ENCODE measurements at places on chromosomes 6 and 20. TPM values are rescaled to one million over a fixed set of nuclear protein-coding genes. Genes with fewer than 3 reads are reported as not detected.

Gene AVP
- 0.96 TPM for total RNA-seq

DNA sequence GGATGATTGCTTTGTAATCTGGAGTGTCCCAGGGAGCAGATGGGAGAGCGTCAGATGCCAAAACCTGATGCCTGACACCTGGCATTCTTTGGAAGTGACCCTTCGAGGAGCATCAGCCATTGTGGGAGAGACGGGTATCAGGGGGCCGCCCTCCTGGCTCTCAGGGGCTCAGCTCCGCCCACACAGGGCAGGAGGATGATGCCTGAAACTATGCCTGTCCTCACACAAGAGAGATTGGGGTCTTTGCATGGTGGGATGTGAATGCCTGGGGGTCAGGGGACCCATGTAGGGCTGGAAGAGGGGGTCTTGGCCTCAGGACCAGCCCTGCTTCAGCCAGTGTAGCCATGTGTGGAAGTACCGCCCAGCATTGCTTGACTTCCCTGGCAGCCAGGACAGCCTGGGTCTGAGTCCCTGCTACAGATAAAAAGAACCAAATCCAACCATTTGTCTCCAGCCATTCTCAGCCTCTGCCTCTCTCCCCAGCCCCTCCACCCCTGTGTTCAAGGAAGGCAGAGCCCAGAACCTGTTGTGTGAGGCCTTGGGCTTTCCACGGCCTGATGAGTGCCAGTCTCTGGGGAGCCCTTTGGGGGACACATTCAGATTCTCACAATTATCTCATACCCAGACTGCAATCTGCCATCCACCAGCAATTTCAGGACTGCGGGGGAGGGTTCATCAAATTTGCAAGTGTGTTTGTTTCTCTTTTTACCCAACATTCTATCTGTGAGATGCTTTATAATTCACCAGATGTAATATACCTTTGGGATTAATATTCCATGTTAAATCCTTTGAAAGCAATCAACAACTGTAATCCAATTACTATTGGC lies 371.2 kb downstream of the PREX1 start:
- DNase-seq, result no peak

GRCh38 chr6:76166874-76167273 lies 94.4 kb upstream of the IMPG1 start:
- DNase-seq, result no peak

GRCh38 chr6:143293523-143293922 lies 157.0 kb downstream of the ADAT2 start:
- DNase-seq, result no peak

Gene PSORS1C2
- not detected for total RNA-seq

DNA sequence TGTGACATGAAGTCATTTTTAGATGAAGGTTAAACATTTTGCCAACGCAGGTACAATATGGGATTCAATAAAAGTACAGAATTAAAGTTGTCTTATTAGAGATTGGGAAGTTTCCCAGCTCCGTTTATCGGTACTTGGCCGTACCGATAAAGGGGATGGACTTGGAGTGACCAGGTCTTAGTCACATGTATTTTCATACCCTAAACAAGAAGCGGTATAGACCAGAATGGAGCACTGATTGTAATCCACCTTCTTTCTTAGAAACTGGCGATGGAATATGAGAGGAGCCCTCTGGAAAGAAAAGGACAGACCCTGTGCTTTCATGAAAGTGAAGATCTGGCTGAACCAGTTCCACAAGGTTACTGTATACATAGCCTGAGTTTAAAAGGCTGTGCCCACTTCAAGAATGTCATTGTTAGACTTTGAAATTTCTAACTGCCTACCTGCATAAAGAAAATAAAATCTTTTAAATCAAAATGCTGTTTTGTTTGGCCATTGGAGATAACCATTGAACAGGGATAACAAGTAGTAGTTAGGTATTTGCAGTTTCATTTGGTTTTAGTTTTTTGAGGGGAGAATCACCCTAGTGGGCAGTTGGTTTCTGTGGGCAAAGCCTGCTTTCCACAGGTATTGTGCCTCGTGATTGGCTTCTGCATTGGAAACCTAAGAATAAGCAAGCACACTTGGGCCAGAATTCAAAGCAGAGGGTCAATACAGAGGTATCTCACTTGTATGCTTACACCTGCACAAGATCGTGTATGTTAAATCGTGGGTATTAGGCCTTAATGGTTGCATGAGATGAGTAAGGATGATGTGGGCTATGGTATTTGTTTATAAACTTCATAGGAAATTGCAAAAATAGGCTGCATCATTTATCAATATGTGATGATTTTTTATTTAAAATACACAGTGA lies 11.2 kb upstream of the ZNFX1 start:
- no peak for DNase-seq

Gene OR2H1
- not detected for total RNA-seq

Gene SPAG4
- 2.2 TPM for total RNA-seq

DNA sequence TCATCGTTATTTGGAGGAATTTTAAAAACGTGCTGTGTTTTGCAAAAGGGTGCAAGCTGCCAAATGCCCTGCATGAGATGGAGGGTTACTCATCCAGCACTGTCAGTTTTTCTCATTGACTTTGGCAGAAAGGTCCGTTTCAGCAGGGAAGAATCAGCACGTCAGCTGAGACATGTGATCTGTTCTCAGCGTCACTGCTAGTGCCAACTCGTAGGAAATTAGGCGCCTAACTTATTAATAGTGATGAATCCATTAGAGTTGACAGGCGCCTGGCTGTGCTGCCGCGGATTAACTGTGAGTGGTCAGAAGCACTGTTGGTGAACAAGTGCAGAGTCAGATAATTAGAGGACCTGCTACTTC lies 175.5 kb upstream of the FOXQ1 start:
- DNase-seq, result no peak

DNA sequence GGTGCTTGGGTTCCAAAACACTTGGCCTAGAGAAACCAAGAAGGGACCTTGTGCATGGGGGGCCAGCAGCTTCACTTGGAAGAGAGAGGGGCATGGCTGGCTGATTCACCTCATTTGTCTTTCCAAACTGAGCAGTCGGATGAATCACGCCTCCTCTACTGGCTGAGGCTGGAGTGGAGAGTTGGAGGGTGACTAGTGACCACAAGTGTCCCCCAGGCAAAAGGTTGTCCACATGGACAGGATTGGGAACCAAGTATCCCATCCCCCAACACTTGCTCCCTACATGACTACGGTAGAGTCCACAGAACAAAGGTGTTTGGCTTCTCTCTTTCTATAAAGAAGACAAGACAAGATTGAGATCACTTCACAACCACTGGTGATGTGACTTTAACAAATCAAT lies 875.6 kb downstream of the QKI start:
- DNase-seq, result no peak

DNA sequence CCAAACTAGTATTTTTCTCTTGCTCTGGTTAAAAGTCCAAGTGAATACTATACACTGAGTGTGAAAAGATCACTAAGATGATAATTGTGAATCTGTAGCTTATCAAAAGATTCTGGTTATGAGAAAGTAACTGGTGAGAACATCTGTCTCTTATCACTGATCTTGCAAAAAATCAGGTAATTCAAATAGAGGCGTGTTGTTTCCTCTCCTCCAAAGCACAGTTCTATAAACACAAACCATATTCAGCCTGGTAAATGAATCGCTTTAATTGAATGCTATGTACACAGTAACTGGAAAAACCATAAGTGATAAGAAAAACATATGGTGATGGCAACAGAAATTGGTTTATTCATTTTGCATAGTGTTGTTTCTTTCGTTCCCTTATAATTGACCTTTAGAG lies 161.0 kb downstream of the RALGAPA2 start:
- no peak for DNase-seq

- DNase-seq, result no peak
Measured at GRCh38 chr6:43829470-43829869, 59.5 kb downstream of the VEGFA start.

- no peak for DNase-seq
Measured at GRCh38 chr6:72653026-72653425, 31.2 kb downstream of the KCNQ5 start.

Gene UBD
- total RNA-seq, result not detected

- DNase-seq, result no peak
Measured at GRCh38 chr6:10555625-10556309, 34.6 kb downstream of the GCNT2 start.

GRCh38 chr6:140175486-140175885 lies 801.0 kb upstream of the CITED2 start:
- DNase-seq, result no peak

- no peak for DNase-seq
Measured at GRCh38 chr20:6074145-6074561, 20.3 kb upstream of the LRRN4 start.

GRCh38 chr6:74259981-74260380 lies 564.0 kb downstream of the CD109 start:
- no peak for DNase-seq

DNA sequence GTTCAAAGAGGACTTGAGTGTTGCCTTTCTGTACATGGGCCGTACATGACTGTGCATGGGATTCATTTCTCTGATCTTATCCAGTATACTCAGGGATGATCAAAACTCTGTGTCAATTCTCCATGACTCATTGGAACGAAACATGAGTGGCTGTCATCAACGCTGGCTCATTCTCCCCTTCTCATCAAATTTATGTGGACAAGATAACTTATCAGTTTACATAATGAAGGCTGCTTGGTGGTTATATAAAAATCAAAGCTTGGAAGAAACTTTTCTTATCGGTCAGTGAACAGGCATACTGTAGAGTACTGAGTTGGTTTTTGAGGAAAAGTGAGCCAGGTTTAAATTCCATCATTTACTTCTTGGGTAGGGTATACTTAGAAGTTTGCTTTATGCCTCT lies 24.9 kb downstream of the CRISP1 start:
- no peak for DNase-seq

DNA sequence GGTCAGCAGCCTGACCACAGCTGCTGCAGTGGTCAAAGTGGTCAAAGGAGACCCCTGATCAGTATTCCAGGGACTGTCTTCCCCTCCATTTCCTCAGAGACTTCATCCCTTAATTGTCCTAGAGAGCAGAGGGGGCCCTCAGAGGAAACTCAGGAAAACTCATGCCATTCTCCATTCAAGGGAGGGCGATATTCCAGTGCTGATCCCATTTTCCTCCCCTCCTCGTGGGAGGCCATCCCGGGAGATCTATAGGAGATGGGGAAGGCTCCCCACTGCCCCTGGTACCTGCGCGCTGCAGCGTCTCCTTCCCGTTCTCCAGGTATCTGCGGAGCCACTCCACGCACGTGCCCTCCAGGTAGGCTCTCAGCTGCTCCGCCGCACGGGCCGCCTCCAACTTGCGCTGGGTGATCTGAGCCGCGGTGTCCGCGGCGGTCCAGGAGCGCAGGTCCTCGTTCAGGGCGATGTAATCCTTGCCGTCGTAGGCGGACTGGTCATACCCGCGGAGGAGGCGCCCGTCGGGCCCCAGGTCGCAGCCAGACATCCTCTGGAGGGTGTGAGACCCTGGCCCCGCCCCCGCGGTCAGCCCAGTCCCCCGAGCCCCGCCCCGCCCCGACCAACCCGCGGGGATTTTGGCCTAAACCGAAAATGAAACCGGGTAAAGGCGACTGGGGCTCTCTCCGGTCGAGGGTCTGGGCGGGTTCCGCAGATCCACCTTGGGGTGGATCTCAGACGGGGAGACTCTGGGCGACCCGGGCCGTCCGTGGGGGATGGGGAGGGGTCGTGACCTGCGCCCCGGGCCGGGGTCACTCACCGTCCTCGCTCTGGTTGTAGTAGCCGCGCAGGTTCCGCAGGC lies 878 bp downstream of the HLA-C start:
- DNase-seq, result peak; percentile 92

Gene ZNF322
- total RNA-seq, result 16.3 TPM

- no peak for DNase-seq
Measured at GRCh38 chr20:45088247-45088646, 12.7 kb downstream of the KCNS1 start.

DNA sequence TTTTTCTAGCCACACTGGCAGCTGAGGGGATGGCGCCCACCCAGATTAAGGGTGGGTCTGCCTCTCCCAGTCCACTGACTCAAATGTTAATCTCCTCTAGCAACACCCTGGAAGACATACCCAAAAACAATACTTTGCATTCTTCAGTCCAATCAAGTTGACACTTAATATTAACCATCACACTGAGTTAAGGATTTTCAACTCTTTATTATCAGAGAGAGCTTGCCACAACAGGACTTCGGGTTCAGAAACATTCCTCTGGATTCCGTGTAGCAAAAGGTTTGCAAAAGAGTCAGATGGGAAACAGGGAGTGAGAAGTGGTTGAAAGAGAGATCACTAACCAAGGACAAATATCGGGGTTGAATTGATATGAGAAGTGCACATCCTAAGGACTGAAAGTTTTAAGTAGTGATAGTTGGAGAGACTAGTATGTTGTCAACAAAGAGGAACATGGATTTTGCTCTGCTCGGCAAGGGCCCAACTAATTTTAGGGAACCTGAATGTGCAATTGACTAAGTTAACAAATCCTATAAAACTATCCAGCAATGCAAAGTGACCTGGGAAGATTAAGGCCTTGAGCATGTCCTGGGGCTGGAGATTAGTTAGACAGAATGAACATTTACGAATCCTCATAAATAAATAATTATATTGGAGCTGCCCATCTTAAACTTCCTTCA lies 137.0 kb upstream of the TENT5A start:
- no peak for DNase-seq

GRCh38 chr6:85298553-85298952 lies 151.3 kb upstream of the NT5E start:
- no peak for DNase-seq

GRCh38 chr6:166162599-166163342 lies 4.9 kb downstream of the TBXT start:
- no peak for DNase-seq

Gene TINAG
- not detected for total RNA-seq

DNA sequence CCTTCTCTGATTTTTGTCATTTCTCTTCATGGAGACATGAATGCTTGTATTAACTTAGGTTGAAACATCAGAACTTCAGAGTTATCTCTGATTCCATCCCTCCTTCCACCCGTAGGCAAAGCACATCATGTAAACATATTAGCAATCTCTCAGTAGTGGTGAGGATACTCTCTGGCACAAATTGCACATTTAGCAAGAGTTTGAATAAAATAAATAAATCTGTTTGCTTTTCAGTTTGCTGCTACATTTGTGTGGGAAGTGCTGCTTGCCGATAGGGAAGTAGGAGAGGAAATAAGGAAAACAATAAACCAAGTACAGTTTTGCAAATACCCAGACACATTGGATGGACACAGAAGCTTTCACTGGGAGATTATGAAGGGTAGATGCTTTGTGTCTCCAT lies 359.0 kb downstream of the BCKDHB start:
- no peak for DNase-seq

- no peak for DNase-seq
Measured at GRCh38 chr6:160788806-160789205, 86.8 kb downstream of the PLG start.

GRCh38 chr6:46757214-46757596 lies 10.5 kb downstream of the ANKRD66 start:
- no peak for DNase-seq

DNA sequence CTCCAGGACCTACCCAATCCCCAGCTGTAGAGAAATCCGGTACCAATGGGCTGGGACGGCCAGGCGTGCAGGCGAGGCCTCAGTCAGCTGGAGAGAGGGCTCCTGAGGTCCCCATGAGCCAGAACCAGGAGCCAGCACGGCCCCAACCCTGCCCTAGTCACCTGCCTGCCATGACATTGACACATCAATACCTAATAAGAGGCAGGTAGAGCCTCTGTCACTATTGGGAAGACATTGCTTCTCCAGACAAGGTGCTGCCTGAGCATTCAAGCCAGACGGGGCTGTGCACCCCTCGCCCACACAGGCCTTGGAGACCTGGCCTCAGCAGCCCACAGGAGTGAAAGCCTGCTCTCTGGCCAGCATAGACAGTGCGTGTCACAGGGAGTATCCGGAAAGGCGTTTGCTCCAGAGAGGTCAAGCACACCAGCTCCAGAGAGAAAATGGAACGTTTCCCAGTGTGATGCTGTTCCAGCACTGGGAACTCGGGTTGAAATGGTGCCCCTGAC lies 3.5 kb downstream of the DLL1 start:
- peak; percentile 82 for DNase-seq
